Mesenteric fat pad (tissue), 1 donor: ENCODE measurements at places on chromosomes 5 and 9. TPM values are rescaled to one million over a fixed set of nuclear protein-coding genes. Genes with fewer than 3 reads are reported as not detected.

GRCh38 chr9:129109537-129109903 is 1.1 kb downstream of the CRAT start:
- DNase-seq = no peak

DNA sequence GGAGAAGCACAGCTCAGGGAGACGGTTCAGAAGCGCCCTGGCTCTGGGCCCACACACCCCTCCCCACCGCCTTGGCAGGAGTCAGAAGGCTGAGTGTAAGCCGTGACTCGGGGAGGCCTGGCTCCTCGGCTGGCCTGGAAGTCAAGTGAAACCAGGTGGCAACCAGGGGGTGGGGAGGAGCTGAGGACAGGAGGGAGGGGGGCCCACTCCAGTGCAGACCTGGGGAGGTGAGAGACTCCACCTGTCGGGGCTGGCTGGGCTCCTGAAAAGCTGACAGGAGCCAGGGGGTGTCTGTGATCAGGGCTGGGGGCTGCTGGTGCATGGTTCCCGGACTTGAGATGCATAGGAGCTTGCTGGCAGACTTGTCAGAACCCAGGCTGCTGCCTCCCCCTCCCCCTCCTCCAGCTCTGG is 150.2 kb upstream of the PHYKPL start:
- DNase-seq = no peak

GRCh38 chr5:63962279-63962678 is at the start of gene HTR1A:
HTR1A (minus strand) TSS chr5:63962445; CDS start chr5:63961719, 726 bp downstream.
- no peak for DNase-seq

DNA sequence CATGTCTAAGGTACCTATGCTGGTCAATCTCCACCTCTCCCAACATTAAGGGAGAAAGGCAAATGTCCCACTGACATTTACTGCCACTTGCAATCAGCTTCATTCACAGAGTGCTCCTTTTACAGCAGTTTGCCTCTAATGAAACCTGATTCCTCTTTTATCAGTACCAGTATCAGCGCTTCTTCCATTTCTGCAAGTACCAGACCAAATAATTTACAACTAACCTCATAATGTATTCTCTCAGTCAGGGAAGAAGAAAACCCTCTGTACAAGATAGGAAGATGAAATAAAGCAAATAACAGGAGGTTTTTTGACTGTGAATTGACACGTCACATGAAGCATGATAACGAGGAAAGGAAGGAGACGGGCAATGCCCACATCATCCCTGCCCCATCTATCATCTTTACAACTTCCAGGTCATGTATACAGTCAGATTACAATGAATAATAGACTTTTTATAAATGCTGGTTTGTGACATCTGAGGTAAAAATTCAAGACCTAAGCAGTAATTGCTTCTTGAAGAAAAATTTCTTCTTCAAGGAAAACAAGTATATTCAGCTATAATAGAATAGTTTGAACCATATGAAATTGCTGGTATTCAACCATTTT is 21.9 kb downstream of the ABITRAM start:
- DNase-seq = no peak

- DNase-seq = no peak
Observed at GRCh38 chr9:374736-375135, 160.1 kb downstream of the DOCK8 start.

COL27A1 gene
- 101 TPM for total RNA-seq

ANKRD18A gene
- total RNA-seq = not detected

C9orf152 gene
- total RNA-seq = not detected

SPINK13 gene
- total RNA-seq = not detected

ASPN gene
- total RNA-seq = 4.0 TPM
